ENCODE measurements at places on chromosomes 2 and 18.

DNA sequence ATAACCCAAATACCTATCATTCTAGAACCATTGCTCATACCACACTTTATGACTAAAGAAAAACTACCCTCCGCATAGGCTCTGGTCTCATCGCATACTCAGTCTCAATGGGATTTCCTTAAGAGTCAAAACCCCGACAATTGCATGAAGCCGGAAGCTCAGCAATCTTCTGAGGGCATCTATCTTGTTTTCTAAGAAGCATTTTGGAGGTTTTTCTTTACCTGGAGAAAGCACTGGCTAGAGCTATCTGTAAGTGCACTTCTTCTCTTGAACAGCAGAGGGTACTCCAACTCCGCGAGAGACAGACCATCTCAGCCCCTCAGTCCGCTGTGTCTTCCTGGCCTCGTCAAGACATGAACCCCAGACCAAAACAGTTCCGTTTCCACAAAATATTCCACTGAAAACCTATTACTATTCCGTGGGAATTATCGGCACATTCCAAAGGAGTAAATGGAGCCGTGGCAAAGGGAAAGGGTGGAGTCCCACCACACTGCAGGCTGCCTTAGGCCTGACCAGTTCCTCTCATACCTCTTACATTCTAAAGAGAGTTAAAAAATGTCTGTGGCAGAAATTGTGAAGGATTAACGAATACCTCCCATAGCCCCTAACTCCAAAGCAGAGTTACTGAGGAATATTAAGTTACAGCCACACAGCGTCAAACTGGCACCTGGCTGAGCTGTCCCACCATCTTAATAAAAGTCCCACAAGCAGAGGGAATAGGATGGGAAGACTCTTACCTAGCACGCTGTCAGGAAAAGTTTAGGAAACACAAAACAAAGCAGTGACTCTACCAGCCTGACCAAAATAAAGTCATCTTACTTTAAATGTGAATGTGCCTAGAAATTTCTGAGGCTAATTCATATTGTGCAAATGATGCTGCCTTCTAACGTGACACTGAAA is 325.6 kb upstream of the VRK2 start:
- peak; percentile 3 for DNase-seq

DNA sequence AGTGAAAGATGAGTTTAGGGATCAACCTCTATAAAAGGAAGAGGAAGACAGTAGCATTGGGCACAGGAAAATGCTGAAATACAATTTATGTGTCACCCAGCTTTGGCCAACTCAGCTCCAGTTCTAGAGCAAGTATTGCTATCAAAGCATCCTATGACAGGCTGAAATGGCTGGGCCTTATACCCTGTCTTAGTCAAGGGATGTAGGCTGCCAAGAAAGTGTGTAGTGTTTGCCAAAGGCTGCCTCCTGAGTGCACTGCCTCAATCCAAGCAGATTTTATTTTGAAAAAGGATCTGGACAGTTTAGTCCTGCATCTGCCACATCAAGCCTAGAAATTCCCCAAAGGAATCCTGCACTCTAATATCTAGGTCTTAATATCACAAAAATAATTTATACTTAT is 359.9 kb upstream of the ZC3H15 start:
- DNase-seq = no peak

GRCh38 chr2:119181791-119182445 is 23.4 kb upstream of the C1QL2 start:
- no peak for DNase-seq

DNA sequence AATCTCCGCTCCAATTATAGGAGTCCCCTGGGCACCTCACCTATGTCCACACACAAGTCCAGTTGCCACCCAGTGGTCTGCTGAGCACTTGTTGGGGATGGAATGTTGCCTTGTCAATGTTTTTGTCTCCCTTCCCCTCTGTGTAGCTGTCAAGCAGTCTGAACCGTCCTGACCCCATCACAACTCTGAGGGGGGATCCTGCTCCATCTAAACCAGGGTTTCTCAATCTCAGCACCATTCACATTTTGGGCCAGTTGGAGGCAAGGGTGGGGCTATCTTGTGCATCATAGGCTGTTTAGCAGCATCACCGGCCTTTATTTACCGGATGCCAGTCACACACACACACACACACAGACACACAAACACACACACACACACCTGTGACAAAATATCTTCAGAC is 53.0 kb downstream of the CYP26B1 start:
- DNase-seq = no peak

DNA sequence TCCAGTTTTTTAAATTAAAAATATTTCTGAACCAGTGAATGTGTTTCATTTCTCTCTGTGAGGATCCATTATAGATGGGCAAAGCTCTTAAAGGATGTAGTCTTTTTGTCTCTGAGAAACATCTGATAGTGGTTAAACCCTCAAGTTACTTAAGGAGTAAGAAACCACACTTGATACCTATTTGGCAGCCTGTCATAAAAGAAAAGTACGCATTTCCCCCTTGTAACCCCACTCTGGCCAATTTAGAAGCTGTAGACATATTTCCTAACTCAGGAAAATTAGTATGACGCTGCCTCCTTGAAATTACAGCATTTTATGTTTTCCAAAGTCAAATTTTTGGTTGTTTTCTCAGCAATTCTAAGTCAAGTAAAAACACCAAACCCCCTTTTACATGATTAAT is 2.0 kb downstream of the STAT4 start:
- DNase-seq = no peak

DNA sequence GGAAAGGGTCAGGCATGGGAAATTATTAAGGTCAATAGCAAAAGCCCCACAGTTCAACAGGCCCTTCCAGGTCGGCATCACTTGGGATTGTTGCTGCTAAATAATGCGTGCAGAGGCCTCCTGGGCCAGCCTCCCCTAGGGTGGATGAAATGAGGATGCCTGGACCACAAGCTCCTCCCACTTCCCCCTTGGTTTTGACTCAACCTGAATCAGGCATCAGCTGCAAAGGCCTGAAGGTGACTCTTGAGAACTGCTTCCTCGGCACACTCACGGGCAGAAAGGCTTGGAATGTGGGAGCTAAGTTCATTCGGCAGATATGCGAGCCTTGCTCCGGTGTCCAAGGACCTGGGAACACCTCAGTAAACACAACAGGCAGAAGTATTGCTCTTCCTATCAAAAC is 69.3 kb downstream of the MBP start:
- DNase-seq = no peak

DNA sequence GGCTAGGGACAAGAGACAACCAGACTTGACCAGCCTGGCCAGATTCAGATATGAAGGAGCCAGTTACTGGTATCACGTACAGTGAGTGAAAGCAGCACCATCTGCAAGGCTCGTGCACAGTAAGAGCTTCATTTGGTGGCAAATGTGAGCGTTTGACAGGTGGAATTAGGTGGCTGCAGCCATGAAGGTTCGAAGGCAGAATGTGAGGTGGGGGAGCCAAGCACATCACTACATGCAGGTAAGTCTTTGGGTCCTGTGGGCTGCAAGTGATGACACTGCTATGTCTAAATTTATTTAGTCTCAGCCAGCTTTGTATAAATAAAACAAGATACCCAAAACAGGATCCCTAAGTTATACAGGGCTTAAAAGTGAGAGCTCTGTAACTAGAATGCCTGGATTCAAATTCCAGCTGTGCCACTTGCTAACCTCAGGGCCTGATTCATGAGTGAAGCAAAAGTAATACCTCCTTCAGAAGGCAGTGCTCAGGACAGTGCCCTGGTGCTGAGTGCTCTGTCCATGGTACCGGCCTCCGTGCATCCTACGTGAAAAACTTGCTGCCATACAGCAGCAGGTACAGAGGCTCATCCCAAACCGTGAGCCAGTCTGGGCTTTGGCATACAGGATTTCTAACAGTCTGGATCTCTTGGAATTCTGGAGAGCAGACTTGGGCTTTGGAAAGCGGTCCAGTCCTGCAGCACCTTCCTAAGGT is 18.6 kb downstream of the DDX18 start:
- DNase-seq = no peak

DNA sequence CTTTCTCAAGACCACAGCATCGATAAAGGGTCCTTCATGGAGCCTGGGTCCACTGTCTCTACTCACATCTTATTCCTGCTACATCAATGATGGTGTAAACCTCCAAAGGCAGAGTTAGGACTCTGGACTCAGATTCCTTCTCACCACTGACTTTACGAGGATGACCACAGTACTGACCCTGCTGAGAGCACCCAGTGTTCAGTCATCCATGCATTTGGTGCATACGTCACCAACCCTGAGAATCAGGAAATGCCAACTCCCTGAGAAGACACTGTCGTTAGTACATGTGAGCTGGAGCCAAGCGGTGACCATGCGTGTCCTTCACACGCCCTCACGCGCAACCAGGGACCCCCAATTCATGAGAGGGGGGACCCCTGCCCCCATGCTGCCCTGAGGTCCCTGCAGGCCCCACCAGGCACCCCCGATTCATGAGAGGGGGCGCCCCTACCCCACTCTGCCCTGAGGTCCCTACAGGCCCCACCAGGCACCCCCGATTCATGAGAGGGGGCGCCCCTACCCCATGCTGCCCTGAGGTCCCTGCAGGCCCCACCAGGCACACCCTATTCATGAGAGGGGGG is 178.4 kb upstream of the TPO start:
- no peak for DNase-seq

- no peak for DNase-seq
These were observed 51.6 kb downstream of the APOB start for GRCh38 chr2:20992201-20992711.

- no peak for DNase-seq
These were observed 1348.0 kb upstream of the PIK3C3 start for GRCh38 chr18:40606996-40607395.

GRCh38 chr18:63819786-63820185 is 44.6 kb downstream of the SERPINB7 start:
- DNase-seq = no peak

- no peak for DNase-seq
These were observed 107.6 kb upstream of the CAVIN2 start for GRCh38 chr2:191954451-191954850.

DNA sequence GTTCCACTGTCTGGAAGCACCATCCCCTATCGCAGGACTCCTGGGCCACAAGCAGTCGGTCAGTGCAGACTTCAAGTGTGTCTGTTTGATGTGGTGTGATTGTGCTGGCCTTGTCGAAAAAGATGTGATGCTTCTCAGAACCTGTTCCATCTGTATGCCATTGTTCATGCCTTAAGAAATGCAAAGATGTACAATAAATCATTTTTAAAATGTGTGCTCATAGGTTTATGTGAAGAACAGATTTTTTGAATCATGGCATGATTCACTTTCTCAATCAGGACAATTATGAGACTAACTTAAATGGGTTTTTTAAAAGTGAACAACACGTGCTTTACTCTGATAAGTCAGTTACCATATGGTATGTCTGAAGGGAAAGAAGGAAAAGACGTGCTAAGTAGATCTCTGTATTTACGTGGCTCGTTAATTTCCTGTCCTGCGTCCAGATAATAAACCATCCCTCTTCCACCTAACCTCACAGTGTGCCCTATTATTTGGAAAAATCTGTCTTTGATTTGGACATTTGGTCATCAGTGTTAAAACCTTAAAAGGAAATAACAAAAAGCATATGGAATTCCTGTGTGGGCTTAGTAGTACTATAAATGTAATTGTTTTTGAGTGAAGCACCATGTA is 54.9 kb downstream of the PRKRA start:
- DNase-seq = no peak

DNA sequence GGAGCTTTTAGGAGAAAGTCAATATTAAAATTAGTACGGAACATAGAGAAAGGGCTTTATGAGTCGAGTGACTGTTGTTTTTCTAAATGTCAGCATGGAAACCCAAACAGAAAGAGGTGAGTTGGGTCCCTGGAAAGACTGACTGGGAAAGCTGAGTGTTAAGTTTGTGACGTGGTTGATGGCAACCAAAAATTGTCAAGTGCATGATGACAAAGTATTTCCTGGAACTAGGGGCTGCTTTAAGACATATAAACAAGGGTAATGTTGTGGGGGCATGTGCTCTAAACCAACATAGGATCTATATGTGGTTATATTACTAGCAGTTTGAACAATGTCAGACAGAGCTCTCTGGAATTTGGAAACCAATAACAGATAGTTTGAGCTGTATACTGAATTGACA is 50.9 kb upstream of the GPD2 start:
- peak; percentile 20 for DNase-seq

- no peak for DNase-seq
These were observed 53.6 kb downstream of the HK2 start for GRCh38 chr2:74887445-74887951.

DNA sequence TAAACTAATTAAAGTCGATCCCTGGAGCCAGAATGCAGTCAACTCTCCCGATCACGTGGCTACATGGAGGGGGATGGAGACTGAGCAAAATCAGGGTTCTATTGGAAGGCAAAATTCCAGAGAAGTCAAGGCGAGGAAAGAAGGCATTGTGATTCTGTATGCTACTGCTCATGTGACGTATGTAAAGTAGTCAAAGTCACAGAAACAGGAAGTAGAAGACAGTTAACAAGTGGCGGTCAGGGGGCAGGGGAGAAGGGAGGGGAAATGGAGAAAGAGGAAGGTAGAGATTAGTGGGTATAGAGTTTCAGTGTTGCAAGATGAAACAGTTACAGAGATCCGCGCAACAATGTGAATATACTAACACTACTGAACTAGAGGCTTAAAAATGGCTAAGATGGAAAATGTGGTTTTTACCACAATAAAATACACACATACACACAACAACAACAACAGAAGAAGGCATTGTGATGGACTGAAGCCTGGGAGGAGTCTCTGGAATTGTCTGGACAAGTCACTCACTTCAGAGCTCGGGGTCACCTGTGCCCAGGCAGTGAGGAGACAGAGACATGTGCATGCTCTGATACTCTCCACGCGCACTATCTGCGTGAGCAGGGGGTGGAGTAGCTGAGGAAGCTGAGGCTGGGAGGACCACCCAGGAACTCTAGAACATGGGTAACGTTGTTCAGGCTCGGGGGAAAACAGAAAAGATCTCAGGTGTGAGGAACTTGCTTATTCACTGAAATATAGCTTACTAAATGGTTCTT is 89.9 kb upstream of the CDCA7 start:
- DNase-seq = no peak

GRCh38 chr2:72089537-72089936 is 58.1 kb downstream of the CYP26B1 start:
- DNase-seq = no peak

DNA sequence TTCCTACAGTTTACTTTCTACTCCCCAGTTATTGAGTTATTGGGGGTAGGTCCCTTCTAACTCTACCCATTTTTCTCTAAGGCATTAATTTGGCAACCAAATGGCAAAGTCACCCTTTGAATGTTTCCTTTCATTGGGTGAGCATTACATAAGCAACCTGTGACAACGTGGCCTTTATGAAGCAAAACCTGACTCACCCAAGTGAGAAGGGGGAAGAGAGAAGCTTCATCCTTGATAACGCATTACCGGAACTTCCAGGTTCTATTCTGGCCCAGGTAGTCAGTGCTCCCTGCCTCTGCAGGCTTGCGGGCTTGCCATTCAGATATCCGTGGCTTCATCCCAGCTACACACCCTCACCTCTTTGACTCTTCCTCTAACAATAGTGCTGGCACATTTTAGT is 39.1 kb upstream of the FAM124B start:
- DNase-seq = no peak

- no peak for DNase-seq
These were observed 40.6 kb upstream of the MRPL19 start for GRCh38 chr2:75605770-75606529.

DNA sequence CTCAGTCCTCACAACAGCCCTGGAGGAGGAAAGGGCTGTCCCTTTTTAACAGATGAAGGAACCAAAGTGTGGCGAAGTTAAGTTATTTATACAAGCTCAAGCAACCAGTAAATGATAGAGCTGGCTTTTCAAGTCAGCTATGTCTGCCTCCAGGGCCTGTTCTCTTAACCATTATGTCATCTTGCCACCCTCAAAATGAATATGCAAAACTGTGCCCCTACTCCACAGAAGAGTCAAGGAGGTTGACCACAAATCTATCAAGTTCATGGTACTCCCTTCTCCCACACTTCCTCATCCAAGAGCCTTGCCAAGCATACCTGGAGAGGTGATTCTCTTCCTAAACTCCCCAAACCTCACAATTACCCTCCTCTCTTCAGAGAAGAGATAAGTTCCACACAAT is 37.3 kb upstream of the CREB1 start:
- no peak for DNase-seq
